ENCODE measurements at places on chromosomes 6 and 20.

GRCh38 chr6:44462797-44463727 is 75.6 kb downstream of the CDC5L start:
- no peak for DNase-seq

DNA sequence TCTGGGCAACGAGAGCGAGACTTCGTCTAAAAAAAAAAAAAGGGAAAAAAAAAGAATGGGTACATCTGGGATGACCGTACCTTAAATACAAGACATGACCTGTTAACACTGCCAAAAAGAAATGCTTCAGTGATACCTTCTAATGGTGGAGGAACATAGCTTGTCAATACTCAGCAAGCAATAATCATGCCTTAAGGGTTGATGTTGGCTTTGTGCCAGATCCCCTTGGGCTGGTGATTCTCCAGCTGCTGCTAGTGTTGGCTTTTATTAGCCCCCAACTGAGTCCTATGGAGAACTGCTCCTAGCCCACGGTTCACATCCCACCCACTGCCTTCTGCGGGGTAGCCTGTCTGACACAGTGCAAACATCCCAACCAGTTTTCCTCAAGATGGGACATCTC is 134.9 kb downstream of the PLCB1 start:
- DNase-seq, result no peak

DNA sequence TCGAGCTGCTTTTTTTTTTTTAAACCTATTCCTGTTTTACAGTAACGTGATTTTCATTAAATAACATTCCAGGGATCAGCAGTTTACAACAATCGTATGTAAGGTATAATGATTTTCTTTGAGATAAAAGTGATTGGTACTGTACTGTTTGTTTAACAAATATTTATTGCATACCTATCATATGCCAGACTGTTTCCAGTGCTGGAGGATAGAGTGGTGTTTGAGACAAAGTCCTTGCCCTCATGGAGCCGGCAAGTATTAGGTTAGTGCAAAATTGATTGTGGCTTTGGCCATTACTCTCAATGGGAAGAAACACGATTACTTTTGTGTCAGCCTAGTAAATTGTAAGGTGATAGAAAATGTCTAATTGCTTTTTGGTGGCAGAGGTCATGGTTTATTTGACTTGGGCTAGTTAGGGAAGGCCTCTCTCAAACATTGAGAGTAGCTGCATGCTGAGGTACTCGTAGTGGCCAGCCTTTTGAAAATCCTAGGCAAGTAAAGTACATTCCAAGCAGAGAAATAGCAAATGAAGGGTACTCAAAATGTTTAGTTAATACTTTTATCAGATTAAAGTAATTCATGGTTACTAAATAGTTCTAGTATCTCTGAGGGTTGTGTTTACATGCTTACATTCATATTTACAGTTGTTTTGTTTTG is 35.6 kb downstream of the PHF3 start:
- DNase-seq, result no peak

GRCh38 chr20:5001174-5002076 is at the start of gene SLC23A2:
Gene SLC23A2 (minus strand): TSS chr20:5001510. CDS start chr20:4932562, 68,948 bp downstream.
- DNase-seq, result peak; percentile 48

- DNase-seq, result no peak
Measured at GRCh38 chr6:9830808-9831207, 584.1 kb downstream of the TFAP2A start.

- DNase-seq, result no peak
Measured at GRCh38 chr20:951384-952169, 35.4 kb upstream of the ANGPT4 start.

- no peak for DNase-seq
Measured at GRCh38 chr6:7684076-7684475, 41.8 kb upstream of the BMP6 start.

DNA sequence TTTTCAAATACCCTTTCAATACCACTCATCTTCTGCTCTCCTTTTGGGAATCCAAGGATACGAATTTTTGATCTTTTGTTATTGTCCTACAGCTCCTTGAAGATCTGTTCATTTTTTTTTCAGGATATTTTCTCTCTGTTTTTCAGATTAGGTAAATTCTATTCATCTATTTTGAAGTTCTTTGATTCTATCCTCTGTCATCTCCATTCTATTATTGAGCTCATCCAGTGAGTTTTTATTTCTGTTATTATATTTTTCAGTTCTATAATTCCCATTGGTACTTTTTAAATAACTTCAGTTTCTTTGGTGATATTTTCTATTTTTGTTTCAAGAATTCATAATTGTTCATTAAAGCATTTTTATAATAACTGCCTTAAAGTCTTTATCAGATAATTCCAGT is 14.7 kb upstream of the ADTRP start:
- DNase-seq, result no peak

DNA sequence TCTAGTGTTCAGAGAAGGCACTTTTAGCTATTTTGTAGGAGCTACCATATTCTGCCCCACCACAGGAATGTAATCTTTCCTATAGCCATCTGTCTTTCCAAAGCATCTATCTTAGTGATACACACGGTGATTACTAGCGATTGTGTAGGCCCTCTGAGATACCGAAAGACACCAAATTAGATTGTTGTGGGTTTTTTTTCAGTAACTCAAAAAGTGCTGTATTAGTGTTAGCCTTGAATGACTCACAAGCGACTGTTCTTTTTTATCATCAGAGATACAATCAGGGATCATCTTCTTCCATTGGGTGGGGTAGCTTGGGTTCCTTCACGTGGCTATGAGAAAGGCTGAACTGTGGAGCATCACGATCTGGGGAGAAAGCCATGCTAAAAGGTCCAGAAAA is 160.2 kb downstream of the MTFR2 start:
- DNase-seq, result no peak

GRCh38 chr6:99121748-99122147 is 174.0 kb upstream of the FBXL4 start:
- no peak for DNase-seq

DNA sequence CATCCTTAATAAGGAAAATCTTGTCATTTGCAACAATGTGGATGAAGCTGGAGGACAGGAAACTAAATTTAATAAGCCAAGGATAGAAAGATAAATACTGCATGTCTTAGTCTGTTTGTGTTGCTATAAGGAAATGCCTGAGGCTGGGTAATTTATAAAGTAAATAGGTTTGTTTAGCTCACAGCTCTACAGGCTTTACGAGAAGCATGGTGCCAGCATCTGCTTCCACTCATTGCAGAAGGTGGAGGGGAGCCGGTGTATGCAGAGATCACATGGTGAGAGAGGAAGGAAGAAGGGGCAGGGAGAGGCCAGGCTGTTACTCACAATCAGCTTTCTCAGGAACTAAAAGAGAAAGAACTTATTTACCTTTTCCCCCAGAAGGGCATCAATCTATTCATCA is 118.9 kb upstream of the SMLR1 start:
- no peak for DNase-seq

- DNase-seq, result no peak
Measured at GRCh38 chr20:4978050-4978918, 23.0 kb downstream of the SLC23A2 start.

DNA sequence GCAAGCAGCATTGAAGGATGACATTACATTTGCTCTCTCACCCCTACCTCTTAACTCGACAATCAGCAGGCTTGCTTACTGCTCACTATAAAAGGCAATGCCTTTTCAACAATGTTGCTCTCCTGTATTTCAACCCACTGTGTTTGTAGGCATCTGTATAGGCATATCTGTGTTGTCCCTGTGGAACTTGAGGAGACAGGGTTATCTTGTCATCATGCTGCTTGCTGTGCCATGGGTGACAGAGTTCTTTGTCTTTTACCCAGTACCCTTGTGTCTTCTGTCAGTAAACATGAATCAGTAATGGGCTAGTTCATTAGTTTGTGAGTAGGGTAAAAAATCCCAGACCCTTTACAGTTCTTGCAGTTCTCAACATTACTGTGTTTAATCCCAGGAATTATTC is 25.2 kb downstream of the PHF3 start:
- no peak for DNase-seq

DNA sequence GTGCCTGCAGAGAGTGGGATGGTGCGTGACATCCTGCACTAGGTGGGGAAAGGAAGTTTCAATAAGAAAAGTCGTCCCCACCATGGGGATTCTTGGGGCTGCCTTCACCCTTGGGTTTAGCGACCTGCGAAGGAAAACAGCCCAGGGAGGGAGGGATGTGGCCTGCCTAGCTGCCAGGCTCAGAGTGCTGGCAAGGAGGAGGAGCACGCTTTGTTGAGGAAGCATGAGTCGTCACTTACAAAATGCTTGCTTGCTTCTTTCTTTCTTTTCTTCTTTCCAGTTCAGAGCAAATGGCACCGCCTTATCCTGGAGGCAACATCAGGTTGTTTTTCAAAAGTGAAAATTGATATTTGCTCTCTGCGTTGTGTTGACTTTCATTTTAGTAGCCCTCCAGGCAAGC is 123.2 kb downstream of the TFAP2C start:
- DNase-seq, result no peak

DNA sequence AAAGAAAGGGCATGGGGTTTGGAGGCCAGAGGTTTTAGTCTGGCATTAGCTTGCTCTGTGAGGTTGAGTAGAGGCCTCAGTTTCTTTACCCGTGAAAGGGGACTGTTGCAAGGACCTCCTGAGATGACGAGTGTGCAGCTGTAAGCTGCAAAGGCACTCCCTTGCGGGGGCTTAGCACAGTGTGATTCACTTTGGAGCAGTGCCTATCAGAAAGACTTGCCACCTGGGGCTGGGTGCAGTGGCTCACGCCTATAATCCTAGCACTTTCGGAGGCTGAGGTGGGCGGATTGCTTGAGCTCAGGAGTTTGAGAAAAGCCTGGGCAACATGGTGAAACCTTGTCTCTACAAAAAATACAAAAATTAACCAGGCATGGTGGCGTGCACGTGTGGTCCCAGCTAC is 7.5 kb upstream of the BAK1 start:
- DNase-seq, result no peak

GRCh38 chr6:35294308-35294945 is 3.2 kb upstream of the DEF6 start:
- peak; percentile 31 for DNase-seq

DNA sequence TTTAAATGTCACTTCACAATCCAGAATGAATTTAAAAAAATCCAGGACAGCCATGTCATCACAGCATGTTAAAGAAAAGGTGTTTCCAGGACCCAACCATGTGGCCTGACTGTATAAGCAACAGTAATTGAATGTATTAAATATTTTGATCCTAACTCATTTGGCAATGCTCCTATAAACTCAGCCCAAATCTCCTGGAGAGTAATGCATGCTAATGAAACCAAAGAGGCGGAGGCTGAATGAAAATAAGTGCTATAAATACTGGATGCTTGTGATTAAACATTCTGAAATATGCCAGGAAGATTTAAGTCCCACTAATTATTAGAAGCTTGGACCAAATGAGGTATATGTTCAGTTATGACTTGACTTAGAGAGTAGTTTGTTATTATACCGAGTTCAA is 486.8 kb downstream of the FRK start:
- DNase-seq, result no peak

DNA sequence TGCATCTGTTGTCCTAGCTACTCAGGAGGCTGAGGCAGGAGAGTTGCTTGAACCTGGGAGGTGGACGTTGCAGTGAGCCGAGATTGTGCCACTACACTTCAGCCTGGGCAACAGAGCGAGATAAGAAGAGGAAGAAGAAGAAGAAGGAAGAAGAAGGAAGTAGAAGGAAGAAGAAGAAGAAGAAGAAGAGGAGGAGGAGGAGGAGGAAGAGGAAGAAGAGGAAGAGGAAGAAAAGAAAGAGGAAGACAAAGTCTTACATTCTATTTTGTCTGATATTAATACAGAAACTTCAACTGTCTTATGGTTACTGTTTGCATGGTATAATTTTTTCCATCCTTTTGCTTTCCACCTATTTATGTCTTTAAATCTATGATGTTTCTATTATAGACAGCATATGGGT is 7.2 kb upstream of the NELFCD start:
- DNase-seq, result no peak

DNA sequence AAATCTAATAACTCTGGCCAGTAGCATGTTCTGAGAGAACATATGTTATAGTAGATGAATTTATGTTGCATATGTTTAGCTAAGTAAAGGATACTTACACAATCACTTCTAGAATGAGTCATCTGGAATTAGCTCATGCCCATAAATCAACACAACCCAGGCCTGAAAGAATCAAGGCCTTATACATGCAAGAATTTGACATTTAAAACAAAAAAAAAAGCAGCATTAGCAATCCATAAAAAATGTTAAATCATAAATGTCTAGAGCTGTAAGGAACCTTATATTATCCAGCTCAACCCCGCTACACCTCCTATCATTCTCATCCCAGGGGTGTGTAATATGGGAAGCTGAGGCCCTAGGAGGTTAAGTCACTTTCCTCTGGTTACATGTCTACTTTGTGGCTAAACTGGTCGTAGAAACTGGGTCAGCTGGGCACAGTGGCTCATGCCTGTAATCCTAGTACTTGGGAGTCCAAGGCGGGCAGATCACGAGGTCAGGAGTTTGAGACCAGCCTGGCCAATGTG is 105.2 kb upstream of the CARMIL1 start:
- no peak for DNase-seq

DNA sequence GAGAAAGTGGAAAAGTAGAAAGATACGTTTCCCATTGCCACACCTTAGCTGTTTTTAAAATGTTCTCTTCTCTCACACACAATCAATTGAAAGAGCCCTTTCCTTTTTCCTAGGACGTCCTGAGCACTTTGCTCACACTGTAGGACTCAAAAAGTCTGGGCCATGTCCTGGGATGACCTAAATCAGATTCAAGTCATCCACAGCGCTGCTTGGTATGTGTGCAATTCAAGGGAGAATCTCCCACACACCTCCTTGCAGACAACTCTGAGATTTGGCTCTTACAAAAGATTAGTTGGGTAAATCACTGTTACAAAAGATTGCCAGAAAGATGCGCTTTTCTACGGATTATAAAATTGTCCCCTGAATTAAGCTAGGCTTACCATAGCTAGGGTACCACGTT is 130.1 kb downstream of the RNASET2 start:
- no peak for DNase-seq

DNA sequence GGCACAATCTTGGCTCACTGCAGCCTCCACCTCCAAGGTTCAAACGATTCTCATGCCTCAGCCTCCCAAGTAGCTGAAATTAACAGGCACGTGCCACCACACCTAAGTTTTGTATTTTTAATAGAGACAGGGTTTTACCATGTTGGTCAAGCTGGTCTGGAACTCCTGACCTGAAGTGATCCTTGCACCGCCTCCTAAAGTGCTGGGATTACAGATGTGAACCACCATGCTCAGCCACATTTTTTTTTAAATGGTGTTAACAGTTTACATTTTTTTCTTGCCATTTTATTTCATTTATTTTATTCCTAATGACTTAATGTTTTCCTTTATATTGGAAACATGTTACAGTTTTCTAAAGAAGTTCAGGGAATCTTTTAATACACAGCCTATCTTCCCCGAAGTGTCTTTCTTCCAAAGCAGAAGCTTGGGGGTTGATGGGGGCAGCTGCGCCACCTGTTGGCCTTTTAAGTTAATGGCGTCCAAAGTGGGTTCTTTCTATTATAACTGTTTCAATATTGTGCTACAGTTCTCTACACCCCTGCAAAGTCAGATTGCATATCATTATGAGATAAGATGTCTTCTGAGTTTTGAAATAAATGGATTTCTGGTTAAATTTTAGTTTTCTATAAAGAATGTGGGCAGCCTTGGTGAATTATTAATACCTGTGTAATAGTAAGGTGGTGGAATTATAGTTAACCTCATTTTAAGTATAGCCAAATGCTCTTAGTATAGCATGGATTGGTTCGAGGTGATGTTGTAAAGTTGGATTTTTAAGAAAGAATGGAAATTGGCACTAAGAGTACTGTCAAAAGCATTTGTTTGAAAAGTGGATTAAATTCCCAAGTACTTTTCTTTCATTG is 42.0 kb upstream of the PLCG1 start:
- DNase-seq, result peak; percentile 27

All from activated T-helper 9 cell treated with anti-CD3 and anti-CD28 coated beads, Interleukin-2, amount 50 U/mL, for 16 hours (primary cell).